ENCODE measurements at places on chromosomes 7 and 10.
A peak's percentile ranks its signal among the peaks of the same experiment; 100 is the strongest.

DNA sequence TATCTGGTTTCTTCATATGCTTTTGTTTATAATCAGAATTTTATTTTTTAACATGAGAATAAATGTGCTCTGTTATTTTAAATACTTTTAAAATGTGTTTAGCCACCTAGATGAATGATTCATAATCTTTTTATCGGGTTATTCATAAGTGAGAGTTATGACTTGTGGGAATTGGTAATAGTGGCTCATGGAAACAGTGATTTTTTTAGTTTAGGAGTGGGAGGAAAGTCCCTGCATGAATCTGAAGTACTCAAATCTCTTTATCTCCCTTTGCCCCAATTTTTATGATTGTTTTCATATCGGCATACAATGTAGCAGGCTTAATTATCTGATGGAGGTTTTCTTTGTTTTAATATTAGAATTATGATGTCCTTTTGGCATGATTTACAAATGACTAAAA is 42.9 kb downstream of the TAX1BP1 start:
- DNase-seq: no peak

- no peak for DNase-seq
Measured at GRCh38 chr10:75708060-75708459, 276.6 kb downstream of the LRMDA start.

- DNase-seq: no peak
Measured at GRCh38 chr10:21217748-21218367, 307.6 kb downstream of the SKIDA1 start.

- DNase-seq: no peak
Measured at GRCh38 chr7:138837627-138838026, 39.6 kb upstream of the ATP6V0A4 start.

GRCh38 chr10:87973635-87974034 is 110.2 kb downstream of the PTEN start:
- DNase-seq: no peak

- DNase-seq: no peak
Measured at GRCh38 chr10:49831352-49832035, 69.4 kb upstream of the OGDHL start.

GRCh38 chr10:93363891-93364648 is 118.1 kb downstream of the MYOF start:
- DNase-seq: no peak

- no peak for DNase-seq
Measured at GRCh38 chr10:131588704-131589220, 277.2 kb upstream of the TCERG1L start.

DNA sequence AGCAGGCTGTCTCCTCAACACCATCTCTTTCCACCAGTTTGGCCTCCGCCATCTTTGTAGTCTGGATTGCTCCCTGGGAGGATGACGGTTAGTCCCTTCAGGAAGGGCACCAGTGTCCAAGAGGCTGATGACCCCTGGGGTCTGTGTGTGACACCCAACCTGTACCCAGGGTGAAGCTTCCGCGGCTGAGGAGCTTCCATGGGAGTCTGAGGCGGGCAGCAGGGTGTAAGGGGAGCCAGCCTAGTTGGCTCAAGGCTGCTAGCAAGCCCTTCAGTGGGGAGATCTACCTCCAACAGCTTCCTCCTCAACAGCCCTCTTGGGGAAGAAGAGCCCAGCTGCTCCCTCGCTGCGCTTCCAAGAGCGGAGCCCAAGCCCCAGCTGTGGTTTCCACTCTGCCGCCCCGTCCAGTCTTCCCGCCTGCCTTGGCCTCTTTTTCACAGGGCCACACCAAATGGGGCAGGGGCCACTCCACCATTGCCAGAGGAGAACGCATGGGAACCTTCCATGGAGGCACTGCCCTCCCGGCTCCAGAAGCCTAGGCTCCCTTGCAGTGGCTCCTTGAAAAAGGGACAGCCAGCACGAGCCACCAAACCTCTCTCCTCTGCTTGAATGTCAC is 57.4 kb downstream of the TMEM209 start:
- DNase-seq: no peak

GRCh38 chr10:132847856-132848255 is 61.9 kb upstream of the NKX6-2 start:
- DNase-seq: no peak

DNA sequence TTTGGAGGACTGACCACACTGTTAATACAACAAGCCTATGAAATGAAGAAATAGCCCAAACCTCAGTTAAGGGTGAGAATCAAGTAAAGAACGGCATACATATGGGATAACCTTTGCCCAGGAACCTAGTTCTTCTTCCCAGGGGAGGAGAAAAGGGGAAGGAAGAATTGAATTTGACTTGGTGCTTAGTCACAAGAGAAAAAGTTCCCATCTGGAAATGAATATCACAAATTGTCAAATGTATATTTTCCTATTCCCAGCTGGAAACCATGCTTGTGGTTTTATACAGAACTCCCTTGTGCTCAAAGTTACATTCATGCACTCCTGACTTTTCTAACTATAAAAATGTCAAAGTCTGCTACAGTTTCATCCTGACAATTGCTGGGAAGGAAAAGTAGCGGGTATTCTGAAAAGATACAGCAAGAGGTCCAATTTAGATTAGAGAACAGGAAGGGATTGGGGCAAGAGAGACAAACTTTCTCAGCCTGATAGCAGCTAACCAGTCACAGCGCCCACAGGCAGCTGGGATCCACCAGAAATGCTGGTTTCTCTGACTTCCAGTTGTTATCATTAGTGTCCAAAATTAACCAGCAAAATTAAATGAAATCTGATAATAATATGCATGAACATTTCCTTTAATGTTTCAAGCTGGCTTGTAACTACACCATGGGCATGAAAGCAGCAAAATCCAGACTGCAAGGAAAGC is 18.6 kb upstream of the GSAP start:
- DNase-seq: no peak

GRCh38 chr10:132192076-132192975 is 5.6 kb downstream of the DPYSL4 start:
- DNase-seq: no peak

GRCh38 chr7:29090836-29091601 is 55.3 kb downstream of the CPVL start:
- peak; percentile 60 for DNase-seq

DNA sequence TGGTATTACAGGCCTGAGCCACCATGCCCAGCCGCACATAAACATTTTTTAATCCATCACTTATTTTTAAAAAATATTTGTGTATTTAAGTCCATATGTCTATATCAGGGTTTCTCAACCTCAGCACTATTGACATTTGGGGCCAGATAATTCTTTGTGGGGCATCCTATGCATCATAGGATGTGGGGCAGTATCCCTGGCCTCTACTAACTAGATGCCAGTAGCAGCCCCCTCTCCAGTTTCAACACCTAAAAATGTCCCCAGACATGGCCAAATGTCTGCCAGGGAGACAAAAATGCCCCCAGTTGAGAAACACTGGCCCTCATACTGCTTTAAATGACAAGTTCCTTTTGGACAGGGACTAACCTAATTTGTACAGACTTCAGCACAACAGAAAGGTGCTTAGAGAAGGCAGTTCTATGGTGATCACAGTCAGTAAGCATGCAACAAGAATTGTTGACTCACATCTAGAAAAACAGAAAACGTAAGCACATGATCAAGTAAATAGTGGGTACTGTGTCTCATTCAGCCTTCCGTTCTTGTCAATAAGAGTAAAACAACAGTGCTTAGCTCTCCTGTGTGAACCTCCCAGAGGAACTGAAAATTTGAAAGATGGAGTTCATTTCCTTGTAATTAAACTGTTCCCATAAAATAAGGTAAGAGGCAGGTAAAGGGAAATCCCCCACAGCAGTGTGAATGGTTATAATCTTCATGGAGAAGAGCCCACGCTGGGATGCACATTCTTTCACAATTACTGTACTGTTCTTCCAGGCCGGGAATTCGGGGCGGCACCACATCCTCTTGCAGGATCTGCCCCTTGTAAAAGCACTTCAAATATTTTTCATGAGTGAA is 17.3 kb upstream of the ADRB1 start:
- DNase-seq: no peak

Measured in NCI-H1436 (cell line).